HL-60 (cell line): ENCODE measurements at places on chromosomes 13 and 19.
A peak's percentile ranks its signal among the peaks of the same experiment; 100 is the strongest.

DNA sequence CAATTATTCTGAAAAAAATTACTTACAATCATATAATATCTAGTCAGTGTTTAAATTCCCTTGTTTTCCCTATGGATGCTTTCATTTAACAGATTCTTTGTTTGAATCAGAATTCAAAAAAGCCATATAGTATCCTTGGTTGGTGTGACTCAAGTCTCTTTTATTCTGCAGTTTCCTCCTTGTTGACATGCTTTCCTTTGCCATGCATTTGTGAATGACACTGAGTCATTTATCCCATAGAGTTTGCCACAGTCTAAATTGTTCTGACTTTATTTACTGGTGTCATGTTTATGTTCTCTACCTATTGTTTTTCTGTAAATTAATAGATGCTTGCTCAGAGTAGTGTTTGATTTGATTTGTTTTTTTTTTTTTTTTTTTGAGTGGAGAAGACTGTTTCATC is 893.8 kb upstream of the SLC10A2 start:
- DNase-seq = no peak

- DNase-seq = no peak
Observed at GRCh38 chr13:20672772-20673171, 30.7 kb upstream of the IL17D start.

- no peak for DNase-seq
Observed at GRCh38 chr19:45352914-45353796, 12.6 kb downstream of the KLC3 start.

- DNase-seq = no peak
Observed at GRCh38 chr13:112759827-112760226, 70.0 kb downstream of the ATP11A start.

DNA sequence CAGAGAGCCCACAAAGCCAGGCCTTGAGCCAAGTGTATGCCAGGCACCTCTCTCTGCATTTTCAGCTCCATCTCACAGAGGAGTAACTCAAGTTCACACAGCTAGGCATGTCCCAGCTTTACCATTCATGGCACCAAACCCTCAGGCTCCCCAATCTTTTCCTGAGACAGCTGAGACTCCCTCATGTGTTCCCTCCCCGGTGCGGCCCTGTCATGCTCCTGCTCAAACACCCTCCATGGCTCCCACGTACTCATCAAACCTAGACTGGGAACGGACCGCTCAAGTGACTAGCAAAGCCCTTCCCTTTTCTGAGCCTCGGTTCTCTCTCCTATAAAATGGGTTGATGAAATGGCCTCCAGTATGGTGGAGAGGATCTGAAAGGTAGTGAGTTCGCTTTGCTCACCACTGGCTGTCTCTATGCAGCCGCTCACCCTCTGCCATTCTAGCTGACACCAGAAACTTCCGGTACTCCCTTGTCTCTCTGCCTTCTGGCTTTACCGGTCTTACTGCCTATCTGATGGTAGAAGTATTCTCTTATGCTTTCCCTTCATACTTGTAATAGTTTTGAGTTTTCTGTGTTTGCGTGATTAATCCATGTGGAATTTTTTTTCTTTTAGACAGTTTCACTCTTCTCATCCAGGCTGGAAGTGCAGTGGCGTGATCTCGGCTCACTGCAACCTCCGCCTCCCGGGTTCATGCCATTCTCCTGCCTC is 7.8 kb upstream of the SLC44A2 start:
- no peak for DNase-seq

DNA sequence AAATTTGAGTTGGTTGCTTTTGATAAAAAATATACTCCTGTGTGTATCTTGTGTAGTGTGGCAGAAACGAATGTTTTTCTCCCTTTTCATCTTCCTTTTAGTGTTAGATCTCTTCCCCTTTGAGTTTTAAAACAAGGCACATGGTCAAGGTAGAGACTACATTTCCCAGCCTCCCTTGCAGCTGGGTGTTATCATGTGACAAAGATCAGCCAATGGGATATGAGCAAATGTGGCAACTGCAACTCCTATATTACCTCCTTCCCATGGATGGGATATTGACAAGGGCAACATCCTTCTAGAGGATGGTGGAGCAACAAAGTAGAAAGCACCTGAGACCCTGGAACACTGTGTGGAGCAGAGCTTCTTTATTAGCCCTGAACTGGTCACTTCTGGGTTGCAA is 42.4 kb downstream of the ADGRE3 start:
- peak; percentile 52 for DNase-seq
